ENCODE measurements at places on chromosomes 4 and X. TPM values are rescaled to one million over a fixed set of nuclear protein-coding genes. Genes with fewer than 3 reads are reported as not detected.

LRIT3 gene
- under 0.01 TPM for total RNA-seq

ETDA gene
- not detected for total RNA-seq

TMEM255A gene
- not detected for total RNA-seq

FAM184B gene
- total RNA-seq, result not detected

NUDT11 gene
- 12.1 TPM for total RNA-seq

GDPD2 gene
- total RNA-seq, result not detected

RTL3 gene
- 0.32 TPM for total RNA-seq

SLC4A4 gene
- total RNA-seq, result 12.5 TPM

TMSB15A gene
- total RNA-seq, result 1.7 TPM

KCND1 gene
- total RNA-seq, result 2.6 TPM

PAGE2B gene
- total RNA-seq, result not detected

OPN1MW3 gene
- not detected for total RNA-seq

SPANXC gene
- total RNA-seq, result not detected

LDB2 gene
- total RNA-seq, result 24.2 TPM

USP27X gene
- 2.6 TPM for total RNA-seq

SASH3 gene
- not detected for total RNA-seq

F11 gene
- total RNA-seq, result not detected

MAGEC2 gene
- total RNA-seq, result not detected

FGFBP2 gene
- not detected for total RNA-seq

PRDM8 gene
- 7.3 TPM for total RNA-seq

TRPC5OS gene
- total RNA-seq, result not detected

SCRG1 gene
- total RNA-seq, result under 0.01 TPM

GLUD2 gene
- total RNA-seq, result 1.9 TPM

TCEANC gene
- 5.2 TPM for total RNA-seq

PRKG2 gene
- total RNA-seq, result 0.64 TPM

POU3F4 gene
- not detected for total RNA-seq

CT45A10 gene
- total RNA-seq, result not detected

ATP11C gene
- total RNA-seq, result 56.0 TPM

MAD2L1 gene
- total RNA-seq, result 13.5 TPM

STARD8 gene
- total RNA-seq, result 0.97 TPM

CENPVL2 gene
- not detected for total RNA-seq

RAB40AL gene
- 0.43 TPM for total RNA-seq

PAGE2 gene
- total RNA-seq, result not detected

HPGDS gene
- not detected for total RNA-seq

DKK2 gene
- under 0.01 TPM for total RNA-seq

IL21 gene
- total RNA-seq, result not detected

VSIG4 gene
- not detected for total RNA-seq

TCEAL4 gene
- total RNA-seq, result 45.3 TPM

SORCS2 gene
- under 0.01 TPM for total RNA-seq

MAP7D3 gene
- 14.5 TPM for total RNA-seq

ASB11 gene
- not detected for total RNA-seq

THAP9 gene
- total RNA-seq, result 3.9 TPM

SPANXN3 gene
- not detected for total RNA-seq

SLC16A2 gene
- 10.6 TPM for total RNA-seq

EDNRA gene
- 4.2 TPM for total RNA-seq

CPE gene
- 3.5 TPM for total RNA-seq

CFAP47 gene
- total RNA-seq, result not detected

FAM236C gene
- not detected for total RNA-seq

DCX gene
- total RNA-seq, result not detected

ENOX2 gene
- 9.5 TPM for total RNA-seq

GASK1B gene
- total RNA-seq, result 73.8 TPM

EREG gene
- 5.2 TPM for total RNA-seq

ARMCX4 gene
- total RNA-seq, result 8.1 TPM

FAM47A gene
- not detected for total RNA-seq

NRK gene
- total RNA-seq, result 4.7 TPM

UCHL1 gene
- 579 TPM for total RNA-seq

HS6ST2 gene
- total RNA-seq, result not detected

CSN1S1 gene
- not detected for total RNA-seq

CDKL2 gene
- total RNA-seq, result 1.3 TPM

GRIA2 gene
- 1.9 TPM for total RNA-seq

All from fibroblast of villous mesenchyme (primary cell).